ENCODE measurements at places on chromosomes 11 and 22. TPM values are rescaled to one million over a fixed set of nuclear protein-coding genes. Genes with fewer than 3 reads are reported as not detected.

Gene UBQLN3
- total RNA-seq: not detected

GRCh38 chr11:45880772-45881570 lies 4.5 kb upstream of the MAPK8IP1 start:
- no peak for DNase-seq

DNA sequence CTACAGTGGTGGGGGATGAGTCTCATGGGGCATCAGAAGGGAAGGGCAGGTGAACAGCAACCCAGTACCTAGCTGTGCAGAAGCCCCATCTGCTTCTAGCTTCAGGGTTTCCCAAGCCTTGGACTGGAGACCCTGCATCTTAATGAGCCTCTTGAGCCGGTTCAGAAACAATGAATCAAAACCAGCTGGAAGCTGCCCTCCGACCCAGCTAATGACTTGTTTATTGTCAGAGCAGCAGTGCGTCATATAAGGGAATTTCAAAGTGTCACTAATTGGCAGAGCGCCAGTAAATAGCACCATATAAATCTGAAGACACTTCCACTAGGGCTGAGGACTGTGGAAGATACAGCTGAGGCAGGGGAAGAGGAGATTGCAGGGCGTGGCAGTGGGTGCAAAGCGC lies 57.5 kb downstream of the RPUSD4 start:
- DNase-seq: no peak

DNA sequence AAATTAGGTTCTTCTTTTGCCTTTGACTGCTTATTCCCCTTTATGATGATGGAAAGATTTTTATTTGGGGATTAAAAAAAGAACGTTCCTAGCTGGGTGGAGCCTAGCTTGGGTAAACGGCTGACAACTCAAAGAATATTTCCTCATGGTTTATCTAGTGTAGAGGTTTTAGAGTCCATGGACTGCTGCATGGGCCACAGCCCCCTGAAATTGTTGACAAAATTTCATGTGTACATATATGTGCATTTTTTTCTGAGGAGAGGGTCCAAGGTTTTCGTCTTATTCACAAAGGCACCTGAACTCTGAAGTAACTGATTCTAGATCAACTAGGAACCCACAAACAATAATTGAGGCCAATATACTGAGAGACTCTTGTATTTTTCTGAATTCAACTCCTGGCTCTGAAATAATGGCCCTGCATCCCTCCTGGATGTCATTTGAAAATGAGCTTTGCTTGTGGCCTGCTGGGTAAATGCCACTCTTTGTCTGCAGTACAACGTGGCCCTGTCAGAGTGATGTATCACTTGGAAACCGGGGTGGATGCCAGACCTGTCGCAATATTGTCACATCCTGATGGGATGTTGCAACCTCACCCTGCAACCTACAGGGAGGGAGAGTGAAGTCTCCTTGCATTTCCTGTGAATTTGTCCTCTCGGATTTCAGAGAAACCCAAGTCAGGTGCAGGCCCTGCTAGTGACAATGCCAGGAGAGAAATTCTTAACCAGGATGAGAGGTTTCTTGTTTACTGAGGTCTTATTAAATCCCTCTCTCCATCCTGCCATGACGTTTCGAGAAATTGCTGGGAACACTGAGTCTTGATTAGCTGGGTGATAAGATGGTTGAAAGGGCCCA lies 33.8 kb downstream of the EHF start:
- no peak for DNase-seq

DNA sequence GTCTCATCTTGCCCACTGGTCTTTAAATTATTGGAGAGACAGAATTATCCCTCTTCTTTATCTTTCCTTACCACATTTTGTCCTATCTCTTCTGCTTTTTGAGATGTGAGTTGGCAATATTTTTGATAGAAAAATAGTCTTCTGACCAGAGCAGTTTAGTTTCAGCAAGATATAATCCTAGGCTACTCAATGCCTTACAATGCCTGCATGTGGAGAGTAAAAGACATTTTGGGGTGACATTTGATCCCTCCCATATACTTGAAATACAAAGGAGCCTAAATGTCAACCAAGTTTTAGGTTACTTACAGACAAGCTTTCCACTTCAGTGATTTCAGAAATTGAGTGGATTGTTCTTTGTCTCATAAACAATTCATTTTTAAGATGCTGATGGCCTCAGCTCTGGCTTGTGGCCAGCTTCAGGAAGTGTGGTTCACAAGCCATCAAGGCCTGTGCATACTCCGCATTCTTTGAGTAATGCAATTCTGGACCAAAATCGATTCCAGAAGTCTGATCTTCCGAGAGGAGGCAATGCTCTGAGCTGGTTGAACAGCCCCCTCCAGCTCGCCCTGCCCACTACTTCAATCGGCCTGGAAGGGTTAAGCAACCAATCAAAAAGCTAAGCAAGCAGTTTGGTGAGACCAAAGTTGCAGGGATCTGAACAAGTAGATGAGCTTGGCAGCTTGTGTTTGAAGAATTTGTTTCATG lies 274.4 kb downstream of the BLID start:
- no peak for DNase-seq

DNA sequence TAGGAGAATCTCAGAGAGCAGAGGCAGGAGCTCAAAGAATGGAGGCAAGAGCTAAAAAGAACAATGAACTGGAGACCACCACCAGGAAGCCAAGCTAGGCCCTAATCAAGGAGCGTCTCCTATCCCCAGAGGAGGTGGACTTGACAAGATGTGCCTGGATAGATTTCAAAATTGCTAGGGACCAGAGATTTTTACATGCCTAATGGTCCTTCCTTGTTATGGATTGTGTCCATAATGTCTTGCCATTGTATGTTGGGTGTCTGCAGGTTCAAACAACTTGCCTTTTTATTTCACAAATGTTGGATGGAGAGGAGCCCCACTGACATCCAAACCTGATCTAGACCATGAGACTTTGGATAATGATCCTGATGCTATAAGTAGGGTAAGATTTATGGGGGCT lies 88.2 kb upstream of the TP53I11 start:
- no peak for DNase-seq

DNA sequence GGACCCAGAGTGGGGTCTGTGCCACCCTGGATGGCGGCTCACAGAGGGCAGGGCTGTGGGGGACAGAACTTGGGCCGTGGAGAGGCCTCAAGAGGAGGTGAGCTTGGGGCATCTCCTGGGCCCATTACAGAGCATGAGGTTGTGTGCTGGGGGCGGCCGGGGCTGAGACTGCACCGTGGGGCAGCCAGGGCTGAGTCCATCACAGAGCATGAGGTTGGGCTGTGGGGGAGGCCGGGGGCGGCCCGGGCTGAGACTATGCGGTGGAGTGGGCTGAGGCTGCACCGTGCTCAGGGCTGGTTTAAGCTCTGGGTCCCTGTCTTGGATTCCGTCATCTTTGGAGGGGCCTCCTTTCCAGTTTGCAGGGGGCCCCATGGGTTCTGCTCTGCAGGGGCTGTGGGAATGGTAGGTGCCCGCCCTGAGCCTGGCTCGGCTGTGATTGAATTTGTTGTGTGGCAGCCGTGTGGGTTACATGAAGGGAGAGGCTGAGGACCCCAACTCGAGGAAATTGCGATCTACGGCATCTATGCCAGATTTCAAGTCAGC lies 38.1 kb upstream of the MUC5AC start:
- no peak for DNase-seq

GRCh38 chr22:46476547-46476941 lies 60.9 kb downstream of the CELSR1 start:
- no peak for DNase-seq

Gene OR51B5
- not detected for total RNA-seq

Gene FERMT3
- total RNA-seq: 219 TPM

DNA sequence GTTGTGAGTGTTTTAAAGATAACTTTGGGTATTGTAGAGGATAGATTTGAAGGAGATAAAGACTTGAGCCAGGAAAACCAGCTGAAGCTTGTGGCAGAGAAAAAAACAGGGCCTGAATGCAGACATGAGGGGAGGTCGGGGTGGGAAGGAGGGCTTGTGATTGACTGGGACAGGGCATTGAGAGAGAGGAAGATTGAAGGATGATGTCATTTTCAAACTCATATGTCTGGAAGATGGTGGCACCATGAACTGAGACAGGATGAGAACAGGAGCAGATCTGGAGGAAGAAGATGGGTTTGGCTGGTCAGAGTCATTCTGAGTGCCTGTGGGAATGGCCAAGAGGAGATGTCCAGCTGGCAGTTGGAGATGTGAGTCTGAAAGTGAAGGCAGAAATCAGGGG lies 14.7 kb downstream of the CSNK2A3 start:
- DNase-seq: no peak

DNA sequence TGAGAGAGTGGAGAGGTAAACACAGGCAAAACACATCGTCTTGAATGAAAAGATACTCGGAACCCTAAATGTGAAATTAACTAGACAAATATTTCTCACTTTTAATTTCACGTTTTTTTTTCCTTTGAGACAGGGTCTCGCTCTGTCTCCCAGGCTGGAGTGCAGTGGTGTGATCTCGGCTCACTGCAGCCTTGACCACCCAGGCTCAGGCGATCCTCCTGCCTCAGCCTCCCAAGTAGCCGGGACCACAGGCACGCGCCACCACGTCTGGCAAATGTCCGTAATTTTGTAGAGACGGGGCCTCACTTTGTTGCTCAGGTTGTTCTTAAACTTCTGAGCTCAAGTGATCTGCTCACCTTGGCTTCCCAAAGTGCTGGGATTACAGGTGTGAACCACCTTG lies 7.4 kb upstream of the SHANK3 start:
- no peak for DNase-seq

DNA sequence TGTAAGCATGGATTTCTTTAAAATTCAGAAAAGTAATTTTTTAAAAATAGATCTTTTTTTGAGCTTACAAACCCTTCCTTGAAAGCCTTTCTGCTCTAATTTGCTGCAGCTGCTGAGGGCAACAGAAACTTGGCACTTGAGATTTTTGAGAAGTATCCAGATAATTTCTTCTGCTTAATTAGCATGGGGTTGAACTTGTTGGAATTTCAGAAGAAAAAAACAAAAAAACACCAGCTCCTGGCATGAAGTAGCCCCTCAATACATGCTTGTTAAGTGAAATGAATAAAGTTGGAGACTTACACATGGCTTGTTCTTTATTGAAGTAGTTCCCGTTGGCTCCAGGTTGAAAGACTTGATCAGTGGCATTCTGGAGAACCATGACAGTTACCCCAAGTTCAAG lies 331.4 kb upstream of the RAG2 start:
- no peak for DNase-seq

DNA sequence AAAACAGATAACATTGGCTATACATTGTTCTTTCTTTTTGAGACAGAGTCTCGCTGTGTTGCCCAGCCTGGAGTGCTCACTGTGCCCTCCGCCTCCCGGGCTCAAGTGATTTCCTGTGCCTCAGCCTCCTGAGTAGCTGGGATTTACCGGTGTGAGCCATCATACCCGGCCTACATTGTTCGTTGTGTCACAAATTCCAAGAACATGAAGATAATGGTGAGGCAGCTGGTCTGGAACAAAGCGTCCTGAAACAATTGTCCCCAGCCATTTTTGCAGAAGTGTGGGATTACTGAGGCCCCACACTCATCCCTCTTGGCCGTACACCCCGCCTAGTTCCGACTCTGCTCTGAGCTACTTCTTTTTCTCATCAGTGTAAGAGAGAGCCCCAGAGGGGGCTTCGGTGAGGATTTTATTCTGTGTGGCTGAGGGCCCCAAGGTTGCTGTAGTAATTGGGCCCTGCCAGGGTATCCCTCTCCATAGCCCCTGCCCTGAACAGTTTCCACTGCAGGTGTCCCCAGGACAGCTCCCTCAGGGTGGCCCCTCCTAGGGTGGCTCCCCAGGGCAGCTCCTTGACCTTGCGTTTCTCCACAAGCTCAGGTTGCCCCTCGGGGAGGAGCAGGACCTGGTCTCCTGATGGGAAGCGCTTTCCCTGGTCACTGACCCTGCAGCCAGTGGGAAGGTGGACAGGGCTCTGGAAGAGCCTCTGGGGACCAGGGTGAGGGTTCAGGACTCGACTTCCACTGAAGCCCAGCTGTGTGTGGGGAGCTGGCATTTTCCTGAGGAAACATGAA lies 13.1 kb upstream of the ARSA start:
- DNase-seq: no peak

DNA sequence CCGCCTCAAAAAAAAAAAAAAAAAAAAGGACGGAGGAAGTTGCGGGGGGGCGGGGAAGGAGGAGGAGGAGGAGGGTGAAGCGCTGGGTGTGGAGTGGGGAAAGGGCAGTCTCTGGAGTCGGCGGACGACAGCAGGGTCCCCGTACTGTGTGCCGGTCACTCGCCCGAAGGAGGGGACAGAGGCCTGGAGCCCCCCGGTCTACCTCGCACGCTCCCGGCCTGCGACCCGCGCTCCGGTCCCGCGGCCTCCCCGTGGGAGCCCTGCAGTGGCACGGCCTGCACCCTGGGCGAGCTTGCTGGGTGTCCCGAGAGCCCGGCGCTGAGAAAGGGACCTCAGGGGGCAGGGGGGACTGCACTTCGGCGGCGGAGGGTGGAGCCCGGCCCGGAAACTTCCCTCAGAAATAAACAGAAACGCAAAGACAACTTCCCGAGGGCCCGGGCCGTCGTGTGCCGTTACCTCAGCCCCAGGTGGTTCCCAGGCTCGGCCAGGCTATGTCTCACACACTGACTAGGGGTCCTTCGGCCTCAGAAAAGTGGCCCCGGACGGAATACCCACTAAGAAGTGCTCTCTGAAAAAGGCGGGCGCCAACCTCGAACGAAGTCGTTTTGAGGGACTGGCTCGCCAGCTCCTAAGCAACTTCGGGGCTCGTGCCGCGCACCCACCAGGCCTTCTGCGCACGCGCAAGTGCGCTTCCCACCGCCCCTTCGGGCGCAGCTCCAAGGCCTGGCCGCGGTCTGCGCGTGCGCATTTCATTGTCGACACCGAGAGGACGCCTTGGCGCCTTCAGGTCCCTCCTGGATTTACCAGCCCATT lies at the start of gene MAJIN:
Gene MAJIN (minus strand): TSS at position 688 of the 813 bp plus-strand sequence. CDS start 12,703 bp downstream, outside the sequence.
- DNase-seq: peak; percentile 90

Gene TEX54
- not detected for total RNA-seq

Gene FAM83F
- 0.20 TPM for total RNA-seq

DNA sequence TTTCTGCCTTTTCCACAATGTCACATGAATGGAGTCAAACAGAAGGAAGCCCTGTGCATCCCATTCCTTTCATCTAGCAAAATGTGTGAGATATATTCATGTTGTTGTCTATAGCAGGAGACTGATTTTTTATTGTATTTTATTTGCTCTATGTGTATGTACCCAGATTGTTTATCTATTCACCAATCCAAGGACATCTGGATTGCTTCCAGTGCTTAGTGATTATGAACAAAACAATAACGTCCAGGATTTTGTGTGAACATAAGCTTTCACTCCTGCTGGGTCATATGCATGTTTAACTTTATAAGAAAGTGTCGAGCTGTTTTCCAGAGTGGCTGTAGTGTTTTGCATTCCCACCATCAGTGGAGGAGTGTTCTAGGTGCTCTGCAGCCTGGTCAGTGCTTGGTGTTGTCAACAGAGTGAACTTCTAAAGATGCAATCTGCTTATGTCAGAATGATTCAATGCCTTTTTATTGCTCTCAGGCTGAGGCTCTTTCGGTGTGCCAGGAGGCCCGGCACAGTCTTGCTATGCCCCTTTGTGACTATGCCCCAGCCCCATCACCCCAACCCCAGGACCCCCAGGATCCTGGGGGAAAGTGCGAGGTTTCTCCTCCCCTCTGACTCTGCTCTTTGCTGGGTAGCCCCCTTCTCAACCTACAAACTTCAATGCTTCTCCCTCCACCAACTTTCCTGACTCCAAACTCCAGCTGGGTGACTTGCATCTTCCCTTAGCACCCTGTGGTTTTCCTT lies 19.9 kb upstream of the SYT13 start:
- DNase-seq: no peak

Gene ACTN3
- not detected for total RNA-seq
